ENCODE measurements at places on chromosomes 5 and 9. TPM values are rescaled to one million over a fixed set of nuclear protein-coding genes. Genes with fewer than 3 reads are reported as not detected.

Gene MRRF
- total RNA-seq: 33.5 TPM

Gene LCN12
- 2.4 TPM for total RNA-seq

Gene LAMC3
- 0.22 TPM for total RNA-seq

Gene ZFP37
- 0.87 TPM for total RNA-seq

Gene SET
- total RNA-seq: 412 TPM

All from activated naive CD4-positive, alpha-beta T cell treated with anti-CD3 and anti-CD28 coated beads, Interleukin-2, amount 10 ng/mL, durations not matched to agents 5 hours and 36 hours (primary cell).